Ascending aorta (tissue), 2 donors: ENCODE measurements at places on chromosomes 1 and 21.

- DNase-seq: no peak
These were observed 27.4 kb downstream of the ARHGEF16 start for GRCh38 chr1:3481836-3482375.

DNA sequence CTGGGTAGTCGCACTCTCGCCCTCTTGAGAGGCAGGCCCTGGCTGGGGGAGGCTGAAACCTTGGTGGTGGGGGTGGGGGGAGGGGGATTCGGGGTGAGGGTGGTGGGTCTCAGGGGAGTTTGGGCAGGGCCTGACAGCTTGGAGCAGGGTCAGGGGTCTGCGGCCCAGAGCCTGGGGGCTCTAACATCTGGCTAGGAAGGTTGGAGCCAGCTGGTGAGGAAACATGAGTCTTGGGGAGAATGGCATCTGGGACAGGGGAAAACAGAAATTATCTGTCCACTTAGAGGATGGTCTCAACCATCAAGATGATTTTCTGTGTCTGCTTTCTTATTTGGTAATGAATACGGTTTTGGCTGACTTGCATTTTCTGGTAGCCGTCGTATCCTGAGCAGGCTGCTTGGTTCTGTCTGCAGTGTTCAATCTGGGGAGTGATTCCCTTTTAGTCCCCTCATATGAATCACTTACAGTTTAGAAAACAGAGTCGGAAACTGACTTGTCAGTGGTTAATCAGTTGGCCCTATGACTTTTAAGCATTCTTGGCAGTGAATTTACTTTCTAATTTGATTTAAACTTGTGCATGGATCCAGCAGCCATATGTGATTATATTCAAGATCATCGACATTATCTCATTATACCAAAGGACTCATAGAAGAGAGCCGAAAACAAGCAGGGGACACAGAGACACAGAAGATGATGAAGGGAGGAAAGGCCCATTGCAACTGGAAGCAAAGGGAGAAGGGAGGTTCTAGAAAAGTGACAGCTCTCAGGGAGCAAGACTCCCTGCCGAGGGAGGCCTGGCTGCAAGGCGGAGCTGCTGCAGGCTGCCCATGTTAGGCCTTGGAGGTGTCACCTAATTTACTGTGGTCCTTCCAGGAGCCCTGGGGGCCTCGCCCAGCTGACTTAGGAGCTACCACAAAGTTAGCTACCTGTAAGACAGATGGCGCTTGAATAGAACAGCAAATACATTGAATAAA lies 237.6 kb downstream of the SDCCAG8 start:
- DNase-seq: no peak

DNA sequence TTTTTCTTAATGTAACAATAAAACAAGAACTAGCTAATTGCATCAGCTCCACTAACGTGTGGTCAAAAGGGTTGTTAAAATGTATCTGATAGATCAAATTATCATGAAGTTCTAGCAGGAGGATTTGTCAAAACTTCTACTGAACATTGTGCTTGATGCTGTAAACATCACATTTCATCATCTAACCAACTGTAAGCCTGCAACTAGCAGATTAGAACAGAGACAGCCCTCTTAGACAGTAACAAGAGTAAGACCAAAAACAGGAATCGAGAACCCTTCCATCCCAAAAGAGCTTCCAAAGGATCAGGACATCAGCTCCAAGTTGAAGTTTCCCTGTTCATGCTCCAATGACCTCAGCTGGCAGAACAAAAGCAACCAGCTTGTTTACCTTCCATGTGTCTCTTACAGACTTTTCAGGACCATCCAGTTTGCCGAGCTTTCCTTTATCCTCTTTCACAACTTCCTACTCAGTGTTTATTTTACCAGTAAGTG lies 44.6 kb downstream of the NIBAN1 start:
- DNase-seq: no peak

GRCh38 chr1:54476530-54477109 lies 70.4 kb upstream of the SSBP3 start:
- no peak for DNase-seq

DNA sequence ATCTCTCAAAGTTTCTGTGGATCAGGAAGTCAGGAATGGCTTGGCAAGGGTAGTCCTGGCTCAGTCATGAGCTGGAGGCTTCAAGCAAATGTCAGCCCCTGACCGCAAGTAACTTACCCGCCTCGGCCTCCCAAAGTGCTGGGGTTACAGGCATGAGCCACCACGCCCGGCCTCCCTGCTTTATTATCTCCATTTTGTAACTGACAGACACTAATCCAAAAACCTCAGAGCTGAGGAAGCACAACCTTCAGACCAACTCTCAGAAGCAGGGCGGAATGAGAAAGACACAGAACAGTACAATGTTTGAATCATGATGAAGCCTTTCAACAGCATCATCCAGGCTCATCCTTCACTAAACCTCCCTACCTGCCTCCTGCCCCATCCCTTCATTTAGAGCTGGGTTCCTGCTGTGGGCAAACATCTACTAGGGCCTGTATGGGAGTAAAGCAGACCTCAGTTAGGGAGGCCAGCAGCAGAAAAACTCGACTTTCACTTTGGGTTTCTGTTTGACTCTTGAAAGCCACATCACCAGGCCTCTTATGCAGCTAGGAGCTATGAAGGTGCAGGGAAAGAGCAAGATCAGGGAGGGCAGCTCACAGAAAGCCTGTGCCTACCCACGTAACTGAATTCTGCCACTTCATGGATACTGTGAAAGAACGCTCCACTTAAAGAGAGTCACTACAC lies 84.4 kb upstream of the RAB4A start:
- no peak for DNase-seq

GRCh38 chr1:206455666-206456344 lies 14.5 kb upstream of the IKBKE start:
- no peak for DNase-seq

DNA sequence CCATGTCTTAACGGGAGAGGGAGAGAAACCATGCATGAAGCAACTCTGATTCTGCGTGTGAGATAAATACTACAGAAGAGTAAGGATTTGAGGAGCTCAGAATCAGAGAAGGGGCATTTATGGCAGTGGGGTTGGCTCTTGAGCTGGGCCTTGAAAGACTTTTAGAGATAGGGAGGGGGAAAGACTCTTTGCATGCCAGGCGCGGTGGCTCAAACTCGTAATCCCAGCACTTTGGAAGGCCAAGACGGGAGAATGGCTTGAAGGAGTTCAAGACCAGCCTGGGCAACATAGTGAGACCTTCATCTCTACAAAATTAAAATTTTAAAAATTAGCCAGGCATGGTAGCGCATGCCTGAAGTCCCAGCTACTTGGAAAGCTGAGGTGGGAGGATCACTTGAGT lies 672 bp downstream of the ARMH1 start:
- no peak for DNase-seq

DNA sequence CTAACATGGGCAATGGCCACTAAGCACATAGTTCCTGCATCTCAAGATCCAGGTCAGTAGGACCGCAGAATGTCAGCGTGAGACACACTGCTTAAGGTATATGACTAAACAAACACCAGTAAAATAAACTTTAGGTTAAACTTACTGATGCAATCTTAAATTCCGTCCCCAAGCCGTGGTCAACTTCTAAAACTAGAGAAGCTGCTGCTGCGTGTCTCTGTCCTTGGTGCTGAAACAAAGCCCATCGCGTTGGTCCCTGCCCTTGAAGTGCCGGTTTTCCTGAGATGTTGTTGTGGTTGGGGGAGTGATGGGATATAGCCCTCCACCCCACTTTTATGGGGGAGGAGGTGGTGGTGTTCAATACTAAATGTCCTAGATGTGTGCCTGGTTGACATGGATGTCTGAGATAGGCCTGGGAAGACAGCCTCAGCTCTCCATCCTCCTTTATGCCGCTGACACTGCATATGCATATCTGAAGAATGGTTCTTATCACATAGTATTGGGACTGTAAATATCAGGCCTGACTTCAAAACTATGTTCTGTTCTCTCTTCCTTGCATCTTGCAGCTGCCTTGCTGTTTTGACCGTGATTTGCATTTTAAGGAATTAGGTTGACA lies 72.0 kb upstream of the KCNA3 start:
- no peak for DNase-seq

DNA sequence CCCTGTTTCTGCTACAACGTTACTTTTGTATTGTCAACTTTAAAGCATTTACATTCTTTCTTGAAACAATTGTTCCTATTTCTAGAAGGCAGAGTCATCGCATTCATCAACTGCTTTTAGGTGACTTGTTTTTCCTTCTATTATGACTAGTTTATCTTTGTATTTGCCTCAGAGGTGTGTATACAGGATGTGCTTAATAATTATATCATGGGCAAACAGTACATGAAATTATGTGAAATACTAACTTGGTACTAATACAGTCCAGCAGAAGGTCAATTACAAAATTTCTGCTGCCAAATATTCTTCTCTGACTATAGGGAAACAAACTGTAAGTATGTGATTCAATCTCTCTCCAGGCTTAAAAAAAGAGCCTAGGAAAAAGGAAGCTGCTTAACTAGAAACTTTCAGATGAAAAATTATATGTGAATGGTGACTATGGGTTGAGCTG lies 101.6 kb downstream of the C4BPA start:
- DNase-seq: no peak

DNA sequence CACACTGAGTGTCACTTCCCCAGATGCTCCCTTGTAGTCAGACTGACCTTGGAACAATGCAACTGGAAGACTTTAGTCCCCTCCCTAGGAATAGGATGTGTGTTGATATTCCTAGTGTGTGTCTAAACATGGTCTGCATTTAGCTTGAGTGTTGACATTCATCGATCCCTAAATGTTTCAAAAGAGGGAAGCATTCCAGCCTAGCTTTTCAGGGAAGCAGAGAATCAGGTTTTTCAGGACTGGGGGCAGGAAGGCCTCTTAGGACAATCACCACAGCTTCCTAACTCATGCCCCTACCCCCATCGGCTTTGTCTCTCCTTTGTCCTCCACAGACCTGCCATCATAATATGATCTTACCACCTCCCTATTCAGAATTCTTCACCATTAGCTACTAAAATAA lies 43.4 kb downstream of the NMNAT2 start:
- no peak for DNase-seq

DNA sequence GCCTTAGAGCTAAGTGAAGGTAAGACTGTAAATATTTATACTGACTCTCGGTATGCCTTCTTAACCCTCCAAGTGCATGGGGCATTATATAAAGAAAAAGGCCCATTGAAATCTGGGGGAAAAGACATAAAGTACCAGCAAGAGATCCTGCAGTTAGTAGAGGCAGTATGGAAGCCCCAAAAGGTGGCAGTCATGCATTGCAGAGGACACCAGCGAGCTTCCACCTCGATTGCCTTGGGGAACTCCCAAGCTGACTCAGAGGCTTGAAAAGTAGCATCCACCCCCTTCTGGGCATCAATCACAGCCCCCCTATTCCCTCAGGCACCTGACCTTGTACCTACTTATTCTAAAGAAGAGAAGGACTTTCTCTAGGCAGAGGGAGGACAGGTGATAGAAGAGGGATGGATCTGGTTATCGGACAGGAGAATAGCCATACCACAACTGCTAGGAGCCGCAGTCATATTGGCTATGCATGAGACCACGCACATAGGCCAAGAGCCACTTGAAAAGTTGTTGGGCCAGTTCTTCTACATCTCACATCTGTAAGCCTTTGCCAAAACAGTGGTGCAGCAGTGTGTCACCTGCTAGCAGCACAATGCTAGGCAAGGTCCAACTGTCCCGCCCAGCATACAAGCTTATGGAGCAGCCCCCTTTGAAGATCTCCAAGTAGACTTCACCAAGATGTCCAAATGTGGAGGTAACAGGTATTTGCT lies 19.4 kb downstream of the PLA2G2F start:
- DNase-seq: no peak

GRCh38 chr21:26769613-26770188 lies 75.5 kb downstream of the ADAMTS1 start:
- DNase-seq: no peak

DNA sequence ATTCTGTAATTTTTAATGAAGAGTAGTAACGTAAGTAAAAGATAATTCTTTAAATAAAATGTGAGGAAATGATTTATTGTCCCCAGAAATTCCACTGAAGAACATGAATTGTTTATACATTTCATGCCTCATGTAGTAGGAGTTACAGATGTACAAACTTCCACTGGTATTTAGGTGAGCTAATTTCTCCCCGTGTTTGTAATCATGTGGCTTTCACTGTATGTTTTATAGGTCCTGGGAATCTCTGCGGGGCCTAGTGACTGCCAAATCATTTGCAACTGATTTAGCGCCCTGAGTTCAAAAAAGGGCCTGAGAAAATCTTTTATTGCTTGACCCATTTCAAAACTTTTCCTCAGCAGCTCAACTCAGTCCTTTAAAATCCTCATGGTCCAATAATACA lies 30.5 kb upstream of the FASLG start:
- no peak for DNase-seq

DNA sequence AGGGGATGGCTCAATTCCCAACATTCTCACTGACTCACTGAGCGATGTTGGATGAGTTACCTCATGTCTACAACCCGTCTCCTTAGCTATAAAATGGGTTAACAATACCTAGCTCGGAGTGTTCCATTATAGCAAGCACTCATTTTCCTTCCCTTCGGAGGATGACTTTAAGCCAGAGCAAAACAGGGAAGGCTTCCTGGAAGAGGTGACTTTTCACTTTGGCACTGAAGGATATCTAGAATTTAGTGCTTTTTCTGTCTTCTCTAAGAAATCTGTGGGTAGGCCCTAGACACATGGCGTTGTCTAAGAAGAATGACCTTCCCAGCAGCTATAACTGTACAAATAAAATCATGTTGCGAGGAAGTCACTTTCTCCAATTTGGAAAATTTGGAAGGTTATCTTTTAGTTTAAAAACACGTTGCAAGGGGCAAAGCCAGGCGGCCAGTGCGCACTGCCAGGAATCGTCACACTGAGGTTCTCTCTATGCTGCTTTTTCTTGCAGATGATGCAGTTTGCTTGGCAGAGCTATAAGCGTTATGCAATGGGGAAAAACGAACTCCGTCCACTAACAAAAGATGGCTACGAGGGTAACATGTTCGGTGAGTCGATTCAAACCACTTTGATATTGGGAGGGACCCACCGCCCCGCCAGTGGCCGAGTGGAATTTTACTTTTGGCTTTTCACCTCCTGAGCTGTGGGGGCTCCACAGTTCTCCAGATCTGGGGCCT lies 69.5 kb downstream of the MAN1C1 start:
- no peak for DNase-seq

DNA sequence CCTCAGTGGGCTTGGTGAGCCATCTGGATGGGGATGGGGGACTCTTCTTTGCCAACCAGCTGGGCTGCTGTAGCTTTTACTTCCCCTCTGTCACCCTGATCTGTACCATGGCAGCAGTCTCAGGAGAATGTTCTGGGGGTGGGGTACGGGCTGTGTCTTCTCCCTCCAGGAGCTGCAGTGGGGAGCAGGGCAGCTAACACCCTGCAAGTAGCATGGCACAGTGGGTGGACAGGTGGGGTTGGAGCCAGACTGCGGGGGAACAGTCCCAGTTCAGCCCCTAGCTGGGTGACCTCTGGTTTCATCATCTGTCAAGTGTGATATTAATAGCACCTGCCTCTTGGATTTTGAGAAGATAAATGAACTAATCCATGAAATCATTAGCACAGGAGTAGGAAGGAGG lies 3.1 kb downstream of the NFASC start:
- no peak for DNase-seq

GRCh38 chr1:3651026-3651929 lies 1.0 kb upstream of the TP73 start:
- DNase-seq: no peak

- DNase-seq: no peak
These were observed 40.7 kb upstream of the KCND3 start for GRCh38 chr1:112030157-112030556.
